ENCODE measurements at places on chromosomes 6 and 20. TPM values are rescaled to one million over a fixed set of nuclear protein-coding genes. Genes with fewer than 3 reads are reported as not detected.
A peak's percentile ranks its signal among the peaks of the same experiment; 100 is the strongest.

DOK5 gene
- 0.99 TPM for total RNA-seq

- H3K36me3 ChIP-seq: no peaks in the 10 kb centered on the region
- no peak for DNase-seq
- no peaks in the 10 kb centered on the region for H3K4me1 ChIP-seq
- no peak overlapping the region for H3K27ac ChIP-seq
- H3K27me3 ChIP-seq: no peaks in the 10 kb centered on the region
These were observed 116.6 kb upstream of the CEP162 start for GRCh38 chr6:84344005-84344404.

DNA sequence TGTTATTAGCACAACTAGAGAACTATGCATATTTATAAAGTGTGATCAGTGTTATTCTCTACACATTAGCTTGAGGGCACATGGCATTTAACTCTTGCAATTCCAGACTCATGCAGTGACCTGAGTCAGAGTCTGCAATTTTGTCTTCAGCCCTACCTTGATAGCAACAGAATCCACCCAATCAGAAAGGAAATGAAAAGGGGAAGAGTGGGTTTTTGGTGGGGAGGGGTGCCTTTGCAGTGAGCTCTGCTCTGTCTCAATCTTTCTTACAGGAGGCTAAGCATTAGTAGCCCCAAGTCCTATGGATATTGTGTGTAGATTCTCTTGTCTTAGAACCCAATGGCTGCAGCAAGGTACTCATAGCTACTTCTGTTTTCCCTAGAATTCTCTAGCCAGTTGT lies 489.2 kb downstream of the DHX35 start:
- H3K4me1 ChIP-seq: no peaks in the 10 kb centered on the region
- DNase-seq: no peak
- no peaks in the 10 kb centered on the region for H3K27me3 ChIP-seq
- no peak overlapping the region for H3K4me3 ChIP-seq

GJA10 gene
- total RNA-seq: not detected

- peaks cover 5% of the 10 kb centered on the region for H3K4me1 ChIP-seq
- no peak overlapping the region for H3K4me3 ChIP-seq
- no peak overlapping the region for H3K27ac ChIP-seq
- H3K27me3 ChIP-seq: no peaks in the 10 kb centered on the region
- H3K36me3 ChIP-seq: peaks cover 9% of the 10 kb centered on the region
These were observed 56.4 kb downstream of the AIG1 start for GRCh38 chr6:143117108-143117507.

GRCh38 chr6:158314737-158315136 lies 2.5 kb downstream of the TULP4 start:
- no peak overlapping the region for H3K4me3 ChIP-seq
- no peak for DNase-seq
- H3K27me3 ChIP-seq: no peaks in the 10 kb centered on the region
- no peak overlapping the region for H3K27ac ChIP-seq

DNA sequence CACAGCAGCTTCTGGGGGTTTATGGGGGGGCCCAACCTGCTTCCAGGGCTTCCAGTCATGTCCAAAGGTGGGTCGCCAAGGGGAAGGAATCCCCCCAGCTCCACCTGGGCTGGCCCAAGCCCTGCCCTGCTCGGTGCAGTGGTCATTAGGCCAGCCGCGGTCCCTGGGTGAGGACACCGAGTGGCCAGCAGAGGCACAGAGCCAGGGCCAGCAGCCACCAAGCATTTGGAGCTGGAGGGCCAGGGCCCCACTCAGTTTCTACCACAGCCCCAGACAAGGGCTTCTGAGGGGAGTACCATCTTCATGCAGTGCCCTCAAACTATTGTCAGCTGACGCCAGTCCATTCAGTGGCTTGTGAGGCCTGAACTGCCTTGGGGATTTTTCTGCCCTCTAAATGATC lies 39.6 kb downstream of the TFEB start:
- no peaks in the 10 kb centered on the region for H3K27me3 ChIP-seq
- H3K36me3 ChIP-seq: no peaks in the 10 kb centered on the region
- no peaks in the 10 kb centered on the region for H3K4me1 ChIP-seq
- no peak for DNase-seq
- H3K4me3 ChIP-seq: no peak overlapping the region

PRDM13 gene
- total RNA-seq: not detected

- peak overlapping the region; percentile 75 for H3K4me3 ChIP-seq
- no peaks in the 10 kb centered on the region for H3K4me1 ChIP-seq
- DNase-seq: no peak
These were observed 13.1 kb upstream of the DEK start for GRCh38 chr6:18277237-18278006.

DNA sequence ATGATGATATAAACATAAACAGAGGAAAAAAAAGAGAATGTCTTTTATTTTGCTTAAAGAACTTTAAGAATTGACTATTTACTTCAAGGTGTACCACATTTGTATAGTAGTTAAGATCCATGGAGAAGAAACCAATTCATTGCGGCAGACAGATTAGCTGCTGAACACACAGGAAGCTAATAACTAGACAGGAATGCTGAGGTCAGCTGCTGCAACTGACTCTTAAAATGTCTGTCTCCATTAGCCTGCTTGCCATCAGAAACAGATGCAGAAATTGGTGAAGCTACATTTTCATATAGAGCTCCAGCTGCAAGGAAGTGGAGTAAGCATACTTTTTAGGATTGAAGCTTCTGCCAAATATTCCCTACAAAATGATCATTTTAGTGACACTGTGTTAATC lies 939.5 kb downstream of the EPHA7 start:
- H3K4me3 ChIP-seq: no peak overlapping the region
- no peaks in the 10 kb centered on the region for H3K27me3 ChIP-seq

- H3K4me1 ChIP-seq: no peaks in the 10 kb centered on the region
- DNase-seq: no peak
- no peaks in the 10 kb centered on the region for H3K27me3 ChIP-seq
- H3K4me3 ChIP-seq: no peak overlapping the region
- H3K27ac ChIP-seq: no peak overlapping the region
These were observed 81.4 kb downstream of the SOBP start for GRCh38 chr6:107571354-107571753.

- peaks cover 27% of the 10 kb centered on the region for H3K4me1 ChIP-seq
- no peaks in the 10 kb centered on the region for H3K36me3 ChIP-seq
- H3K27ac ChIP-seq: no peak overlapping the region
- H3K4me3 ChIP-seq: peak overlapping the region; percentile 28
- no peak for DNase-seq
These were observed 120.2 kb upstream of the RNF24 start for GRCh38 chr20:4135385-4136077.

- H3K4me1 ChIP-seq: peaks cover 9% of the 10 kb centered on the region
- H3K27me3 ChIP-seq: no peaks in the 10 kb centered on the region
- no peak overlapping the region for H3K4me3 ChIP-seq
- DNase-seq: no peak
- peaks cover 8% of the 10 kb centered on the region for H3K36me3 ChIP-seq
These were observed 10.8 kb downstream of the TRIM26 start for GRCh38 chr6:30202366-30202765.

FAM209A gene
- 2.2 TPM for total RNA-seq

B3GALT4 gene
- 14.2 TPM for total RNA-seq

DNA sequence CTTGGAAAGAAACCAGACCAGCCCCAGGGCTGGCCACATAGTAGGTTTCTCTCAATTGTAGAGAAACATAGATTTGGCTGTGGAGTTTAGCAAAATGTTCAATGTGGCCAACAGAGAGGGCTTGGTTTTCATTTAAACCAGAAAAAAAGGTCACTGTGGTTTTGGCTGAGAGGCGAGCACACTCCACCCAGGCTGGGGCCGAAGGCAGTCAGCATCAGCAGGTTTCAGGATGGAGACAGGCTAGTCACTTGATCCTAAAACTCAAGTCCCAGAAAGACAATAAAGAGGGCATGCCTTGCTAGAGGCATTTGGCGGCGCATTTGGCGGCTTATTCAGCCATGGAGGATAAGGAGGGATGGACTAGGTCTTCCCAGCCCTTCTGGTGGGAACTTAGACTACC lies 73.1 kb downstream of the PRND start:
- no peaks in the 10 kb centered on the region for H3K27me3 ChIP-seq
- peaks cover 16% of the 10 kb centered on the region for H3K36me3 ChIP-seq
- H3K4me1 ChIP-seq: peaks cover 41% of the 10 kb centered on the region
- H3K4me3 ChIP-seq: peak overlapping the region; percentile 53
- H3K27ac ChIP-seq: peak overlapping the region; percentile 95

DNA sequence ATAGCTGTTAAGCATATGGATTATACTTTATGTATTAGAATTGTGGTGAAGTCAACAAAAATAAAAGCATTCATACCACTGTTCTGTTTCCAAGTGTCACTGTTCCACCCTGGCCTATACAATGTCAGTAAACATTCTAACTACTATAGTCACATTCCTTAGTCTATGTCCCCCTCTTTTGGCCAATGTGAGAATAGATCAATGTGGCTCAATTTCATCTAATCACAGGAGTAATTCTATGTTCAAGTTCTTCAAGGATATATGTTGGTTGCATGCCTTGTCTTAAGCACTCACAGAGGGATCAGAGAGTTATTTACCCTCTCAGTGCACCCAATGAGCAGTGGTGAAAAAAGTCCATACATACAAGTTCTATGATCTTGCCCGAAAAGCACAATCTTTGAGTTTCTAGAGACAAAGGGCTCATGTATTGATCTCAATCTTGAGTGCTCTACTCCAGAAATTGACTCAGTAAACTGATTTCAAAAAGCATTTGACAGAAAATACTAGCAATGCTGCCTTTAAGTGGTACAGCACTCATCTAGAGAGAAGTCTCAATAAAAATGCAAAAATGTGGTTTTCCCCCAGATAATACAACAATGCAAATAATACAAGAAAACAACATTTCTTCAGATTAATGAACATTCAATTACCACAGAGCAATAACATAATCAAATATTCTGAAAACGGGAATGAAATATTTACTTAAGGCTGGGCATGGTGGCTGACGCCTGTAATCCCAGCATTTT lies 16.5 kb downstream of the SMLR1 start:
- H3K4me1 ChIP-seq: peaks cover 2% of the 10 kb centered on the region
- peak; percentile 3 for DNase-seq
- H3K36me3 ChIP-seq: no peaks in the 10 kb centered on the region

CST7 gene
- 174 TPM for total RNA-seq

DNA sequence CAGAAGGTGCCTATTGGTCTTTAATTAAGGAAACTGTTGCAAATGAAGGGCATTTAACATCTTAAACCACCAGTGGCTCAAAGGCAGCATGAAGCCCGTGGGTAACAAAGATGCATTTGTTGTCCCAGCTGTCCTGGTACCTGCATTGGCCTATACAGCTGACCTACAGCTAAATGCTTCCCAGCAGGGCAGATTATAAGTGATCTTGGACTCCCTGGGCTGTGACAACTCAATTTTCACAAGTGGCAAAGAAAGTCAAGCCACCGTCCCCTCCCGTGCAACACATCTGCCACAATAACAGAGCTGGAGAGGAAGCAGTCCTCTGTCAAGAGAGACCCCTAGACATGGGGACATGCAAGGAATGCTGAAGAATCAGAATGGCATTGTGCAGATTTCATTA lies 31.5 kb upstream of the EDN3 start:
- H3K27ac ChIP-seq: no peak overlapping the region
- H3K4me3 ChIP-seq: no peak overlapping the region
- no peak for DNase-seq
- H3K4me1 ChIP-seq: peaks cover 20% of the 10 kb centered on the region
- no peaks in the 10 kb centered on the region for H3K36me3 ChIP-seq

ZC2HC1B gene
- total RNA-seq: not detected

DNA sequence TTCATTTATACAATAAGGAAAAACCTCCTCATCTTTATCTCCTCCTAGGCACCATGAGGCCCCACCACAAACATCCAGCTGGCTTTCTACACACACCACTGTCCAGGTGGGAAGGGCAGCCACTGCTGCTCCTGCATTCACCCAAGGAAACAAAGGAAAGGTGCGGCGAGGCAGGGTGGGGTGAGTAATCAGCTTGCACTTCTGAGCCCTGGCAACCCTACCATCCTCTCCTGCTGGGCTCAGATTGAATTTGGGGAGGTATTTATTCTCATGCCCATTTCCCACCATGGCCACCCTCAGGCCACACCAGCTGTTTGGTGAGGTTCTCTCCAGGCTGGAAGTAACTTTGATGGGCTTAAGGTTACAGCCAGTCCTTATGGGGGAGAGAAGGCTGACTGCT lies 31.2 kb upstream of the SPDEF start:
- no peak for DNase-seq
- H3K27ac ChIP-seq: no peak overlapping the region
- peaks cover 6% of the 10 kb centered on the region for H3K4me1 ChIP-seq
- H3K27me3 ChIP-seq: no peaks in the 10 kb centered on the region

DNA sequence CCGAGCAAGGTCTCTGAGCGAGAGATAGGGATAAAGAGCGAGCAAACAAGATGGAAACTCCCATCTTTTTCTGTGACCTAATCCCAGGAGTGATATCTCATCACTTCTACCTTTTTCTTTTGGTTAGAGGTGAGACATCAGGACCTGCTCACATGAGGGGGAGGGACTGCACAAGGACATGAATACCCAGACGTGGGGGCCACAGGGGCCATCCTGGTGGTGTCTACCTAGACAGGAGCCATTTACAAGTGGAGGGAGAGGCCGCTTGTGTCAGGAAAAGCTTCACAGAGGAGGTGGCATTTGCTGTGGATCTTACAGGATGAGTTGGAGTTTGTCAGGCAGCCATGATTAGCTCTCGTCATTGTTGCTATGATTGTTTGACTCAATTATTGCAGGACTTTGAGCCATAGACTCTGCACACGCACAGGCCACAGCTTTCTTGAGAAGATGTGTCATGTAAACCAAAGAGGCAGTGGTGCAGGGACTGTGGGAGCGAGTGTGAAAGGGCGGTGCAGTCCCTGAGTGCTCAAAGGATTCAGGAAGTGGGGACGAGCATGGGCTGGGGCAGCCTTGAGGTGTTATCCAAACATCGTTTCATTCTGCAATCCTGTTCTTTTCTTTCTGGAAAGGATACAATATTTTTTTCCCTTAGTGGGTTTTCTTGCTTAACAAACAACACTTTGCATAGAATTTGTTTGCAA lies 7.7 kb downstream of the NPEPL1 start:
- peak; percentile 40 for DNase-seq
- peaks cover 5% of the 10 kb centered on the region for H3K36me3 ChIP-seq
- peaks cover 12% of the 10 kb centered on the region for H3K4me1 ChIP-seq

XKR7 gene
- not detected for total RNA-seq

DNA sequence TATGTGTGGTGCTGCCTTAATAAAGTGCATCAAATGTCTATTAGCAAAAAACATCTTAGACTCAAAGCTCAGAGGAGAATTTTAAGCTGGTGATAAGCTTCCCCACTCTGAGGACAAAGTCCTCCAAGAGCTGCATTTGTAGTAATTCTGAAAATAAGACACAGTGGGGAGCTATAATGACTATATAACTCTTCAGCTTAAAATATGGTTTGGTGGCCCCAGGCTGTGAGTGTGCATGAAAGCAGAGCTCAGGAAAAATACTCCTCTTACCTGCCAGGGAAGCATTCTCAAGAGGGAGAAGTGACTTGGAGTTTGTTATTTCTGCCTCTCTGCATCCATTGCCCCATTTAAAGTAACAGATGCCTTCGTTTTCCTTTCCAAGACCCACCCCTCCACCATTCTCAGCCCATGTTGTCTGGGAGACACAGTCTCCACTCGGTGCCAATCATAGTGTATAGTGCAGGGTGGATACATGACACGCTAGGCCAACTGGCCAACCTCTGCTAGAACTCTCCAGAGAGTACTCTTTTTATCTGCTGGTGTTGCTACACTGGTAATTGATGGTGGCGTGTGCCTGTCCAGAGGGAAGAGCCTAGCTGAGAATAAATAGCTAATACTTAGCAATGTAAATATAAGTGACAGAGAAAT lies 229.2 kb downstream of the PHF3 start:
- no peak overlapping the region for H3K27ac ChIP-seq
- H3K4me3 ChIP-seq: no peak overlapping the region

PRL gene
- total RNA-seq: not detected

MRPS10 gene
- total RNA-seq: 39.8 TPM

Measured in activated T-cell treated with anti-CD3 and anti-CD28 coated beads, Interleukin-2, amount 50 U/mL, for 72 hours (primary cell).